Astrocyte of the hippocampus (primary cell): ENCODE measurements at places on chromosomes 6 and 20.

DNA sequence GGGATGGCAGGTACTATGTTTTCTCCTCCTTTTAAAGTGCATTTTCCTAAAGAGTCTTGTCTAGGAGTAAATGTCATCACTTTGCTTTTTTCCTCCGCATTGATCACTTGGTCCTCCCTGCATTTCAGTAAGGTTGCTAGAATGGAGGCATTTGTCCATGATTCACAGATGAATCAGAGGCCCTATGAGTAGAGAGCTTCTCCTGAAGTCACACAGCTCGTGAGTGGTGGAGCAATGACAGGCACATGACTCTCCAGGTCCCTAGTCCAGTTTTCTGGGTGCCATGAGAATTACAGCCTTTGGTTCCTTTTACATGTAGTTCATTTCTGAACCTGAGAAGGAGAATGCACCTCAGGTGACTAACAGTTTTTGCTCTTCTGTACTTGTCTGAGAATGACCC lies 50.5 kb downstream of the HLA-A start:
- DNase-seq: peak; percentile 16

DNA sequence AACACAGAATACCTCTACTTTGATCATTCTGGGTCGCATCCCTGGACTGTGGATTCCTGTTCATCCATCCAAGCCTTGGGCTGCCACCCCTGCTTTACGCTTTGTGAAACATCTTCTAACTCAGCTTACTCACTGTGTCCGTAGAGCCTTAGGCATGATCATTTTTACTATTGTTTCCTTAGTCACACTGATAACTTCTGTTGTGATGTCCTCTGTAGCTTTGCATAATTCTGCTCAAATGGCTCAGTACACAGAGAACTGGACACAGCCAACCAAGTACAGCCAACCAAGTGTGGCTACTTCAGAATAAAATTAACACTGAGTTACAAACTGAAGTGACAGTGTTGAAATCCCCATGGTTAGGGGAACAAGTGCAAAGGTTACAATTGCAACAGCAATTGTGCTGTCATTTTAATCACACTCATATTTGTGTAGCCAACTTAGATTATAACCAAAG lies 8.6 kb upstream of the FKBP1A start:
- no peak for DNase-seq

DNA sequence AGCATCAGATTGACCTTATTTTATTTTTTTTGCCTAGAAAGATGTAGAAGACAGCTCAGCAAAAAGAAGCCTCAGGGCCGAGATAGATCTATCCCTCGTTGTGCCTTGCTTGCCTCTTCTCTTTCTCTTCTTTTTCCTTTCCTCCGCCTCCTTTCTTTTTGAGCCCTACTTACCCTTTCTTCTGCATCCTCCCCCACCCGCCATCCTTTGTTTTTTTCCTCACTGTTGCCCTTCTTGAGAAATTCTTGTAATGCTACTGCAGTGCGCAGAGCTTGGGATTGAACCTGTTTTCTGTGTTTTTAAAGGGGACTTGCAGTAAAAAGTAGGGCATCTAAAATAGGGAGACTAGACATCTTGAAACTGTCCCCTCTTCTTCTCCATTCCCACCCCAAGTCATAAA lies 18.6 kb downstream of the RALY start:
- no peak for DNase-seq

DNA sequence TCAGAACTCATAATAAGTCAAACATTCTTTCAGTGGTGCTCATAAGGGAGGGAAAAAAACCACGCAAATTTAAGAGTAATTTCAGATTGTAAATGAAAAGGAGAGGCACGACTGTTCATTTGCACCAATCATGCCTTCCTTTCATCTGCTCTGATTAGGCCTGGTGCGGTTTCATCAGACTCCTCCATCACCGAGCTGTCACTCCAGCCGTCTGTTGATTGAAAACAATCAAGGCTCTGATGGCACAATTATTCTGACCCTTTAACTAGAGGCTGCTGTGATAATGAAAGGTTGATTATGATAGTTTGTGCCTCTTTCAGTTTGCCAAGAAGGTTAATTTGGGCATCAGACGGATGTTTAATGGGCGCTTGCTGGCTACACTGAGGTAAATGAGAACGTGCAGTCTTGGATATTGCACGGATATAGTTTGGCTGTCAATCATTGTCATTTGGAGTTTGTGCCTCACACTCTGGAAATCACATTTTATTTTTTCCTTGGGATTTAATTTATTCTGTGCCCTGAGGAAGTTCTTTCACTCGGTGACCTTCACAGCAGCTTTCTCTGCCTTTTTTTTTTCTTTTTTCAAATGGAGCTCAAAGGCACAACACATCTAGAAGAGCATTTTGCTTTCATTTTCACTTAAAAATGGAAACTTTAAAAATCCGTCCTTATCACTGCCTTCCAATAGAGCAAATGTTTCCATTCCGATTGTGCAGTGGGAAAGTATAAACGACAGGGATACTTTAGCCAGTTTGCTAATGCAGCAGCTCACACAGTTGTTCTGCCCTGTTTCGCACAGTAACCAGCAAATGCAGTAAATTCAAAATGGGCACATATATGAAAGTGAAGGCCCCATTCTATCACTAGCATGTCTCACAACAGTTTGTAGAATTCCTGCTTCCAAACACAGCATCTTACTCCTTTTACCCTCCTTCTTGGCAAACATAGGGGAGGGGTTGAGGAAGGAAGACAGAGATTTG lies 172.8 kb downstream of the KLHL32 start:
- DNase-seq: peak; percentile 12

GRCh38 chr6:140879946-140880345 lies 1252.8 kb upstream of the GJE1 start:
- no peak for DNase-seq

GRCh38 chr6:13327691-13328075 lies 654 bp downstream of the TBC1D7 start:
- no peak for DNase-seq

GRCh38 chr6:118677193-118677592 lies 25.8 kb upstream of the CEP85L start:
- no peak for DNase-seq

DNA sequence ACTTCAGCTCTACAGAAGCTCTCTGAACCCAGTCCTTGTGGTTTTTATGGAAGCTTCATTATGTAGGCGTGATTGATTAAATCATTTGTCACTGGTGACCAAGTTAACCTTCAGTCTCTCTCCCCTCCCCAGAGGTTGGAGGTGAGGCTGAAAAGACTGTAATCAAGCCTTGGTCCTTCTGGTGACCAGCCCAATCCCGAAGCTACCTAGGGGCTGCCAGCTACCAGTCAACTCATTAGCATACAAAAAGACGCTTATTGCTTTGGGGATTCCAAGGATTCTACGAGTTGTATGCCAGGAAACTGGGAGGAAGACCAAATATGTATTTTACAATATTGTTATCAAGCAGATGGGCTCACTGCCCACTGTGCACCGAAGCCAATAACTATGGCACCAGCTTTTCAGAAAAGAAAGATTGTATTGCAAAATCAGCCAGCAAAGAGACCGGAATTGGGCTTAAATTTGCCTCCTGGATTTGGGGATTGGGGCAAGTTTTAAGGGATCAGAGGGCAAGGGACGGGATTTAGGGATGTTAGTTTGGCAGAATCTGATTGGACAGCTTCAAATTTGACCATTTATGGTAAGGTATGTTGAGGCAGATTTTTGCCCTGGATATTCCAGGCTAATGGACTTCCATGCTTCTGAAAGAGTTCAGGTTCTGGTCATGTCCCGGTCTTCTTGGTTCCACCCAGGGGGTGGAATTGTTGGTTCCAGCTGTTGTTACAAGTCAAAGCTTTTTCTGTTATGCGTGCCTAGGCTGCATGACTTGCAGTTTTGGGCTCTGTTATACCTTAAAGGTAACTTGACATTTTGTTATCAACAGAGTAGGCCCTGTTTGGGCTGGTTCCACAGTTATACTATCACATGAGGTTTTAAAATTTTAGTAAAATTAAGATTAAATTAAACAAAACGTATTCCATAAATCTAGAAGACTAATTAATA lies 167.4 kb downstream of the COL9A1 start:
- DNase-seq: no peak

DNA sequence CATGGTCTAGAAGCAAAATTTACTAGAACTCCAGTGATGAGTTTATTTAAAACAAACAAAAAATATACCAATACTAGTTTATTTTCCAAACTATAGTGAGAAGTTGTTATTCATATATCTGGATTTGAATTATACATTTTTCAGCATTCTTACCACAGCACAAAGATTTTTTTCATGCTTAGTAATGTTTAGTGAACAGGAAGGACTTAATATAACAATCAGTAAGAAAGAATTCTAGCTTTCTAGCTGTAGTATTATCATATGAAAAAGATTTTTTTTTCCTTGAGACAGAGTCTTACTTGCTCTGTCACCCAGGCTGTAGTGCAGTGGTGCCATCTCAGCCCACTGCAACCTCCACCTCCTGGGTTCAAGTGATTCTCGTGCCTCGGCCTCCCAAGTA lies 13.8 kb downstream of the MARCKS start:
- DNase-seq: no peak

- DNase-seq: no peak
Observed at GRCh38 chr6:136720045-136720770, 72.1 kb downstream of the MAP3K5 start.

DNA sequence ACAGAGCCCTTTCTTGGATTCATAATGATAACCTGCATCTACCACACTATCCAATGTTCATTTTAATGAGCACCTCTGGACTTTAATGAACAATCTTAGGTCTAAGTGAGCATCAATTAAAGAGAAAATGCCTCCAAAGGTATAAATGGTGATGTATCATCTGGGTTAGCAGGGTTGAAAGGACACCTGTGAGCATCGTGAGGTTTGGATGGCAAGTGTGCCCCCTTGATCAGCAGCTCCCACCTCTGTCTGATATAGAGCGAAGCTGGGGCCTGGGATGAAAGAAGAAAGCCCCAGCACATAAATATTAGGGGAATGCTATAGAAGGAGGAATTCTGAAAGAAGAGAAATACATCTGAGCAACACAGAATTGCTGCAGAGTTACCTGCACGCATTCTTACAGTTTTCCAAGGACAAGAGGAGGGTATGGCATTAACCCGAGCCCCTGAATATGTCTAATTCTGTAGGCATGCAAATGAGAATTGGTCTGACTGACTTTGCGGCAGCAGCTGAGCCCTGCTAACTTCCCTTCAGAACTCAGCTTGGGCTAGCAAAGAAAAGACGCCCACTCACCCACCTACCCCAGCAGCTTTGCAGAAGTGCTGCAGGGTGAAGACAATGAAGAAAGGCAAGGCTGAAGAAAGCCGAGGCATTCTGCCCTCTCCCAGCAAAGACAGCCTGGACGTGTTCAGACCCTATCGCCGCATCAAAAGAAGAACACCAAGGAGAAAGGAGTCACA lies 136.2 kb downstream of the GMPR start:
- peak; percentile 13 for DNase-seq

GRCh38 chr6:130671119-130671518 lies 156.1 kb upstream of the SMLR1 start:
- no peak for DNase-seq

- DNase-seq: no peak
Observed at GRCh38 chr6:146891615-146892265, 293.0 kb downstream of the ADGB start.

DNA sequence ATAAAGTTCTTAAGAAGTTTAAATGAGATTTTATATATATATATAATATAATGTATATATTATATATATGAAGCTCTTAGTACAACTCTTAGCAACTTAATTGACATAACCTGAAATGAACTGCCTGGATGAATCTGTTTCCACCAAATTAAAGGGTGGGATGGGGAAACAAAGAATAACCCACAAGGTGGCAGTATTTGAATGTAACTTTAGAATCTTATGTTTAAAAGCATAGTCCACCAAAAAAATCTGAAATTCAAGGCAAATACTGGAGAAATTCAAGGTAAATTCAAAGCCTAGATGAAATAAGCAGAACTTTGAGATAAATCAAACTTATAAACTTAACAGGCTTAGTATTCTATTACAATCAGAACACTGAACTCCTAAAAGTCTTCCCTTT lies 4.4 kb upstream of the IBTK start:
- peak; percentile 61 for DNase-seq

DNA sequence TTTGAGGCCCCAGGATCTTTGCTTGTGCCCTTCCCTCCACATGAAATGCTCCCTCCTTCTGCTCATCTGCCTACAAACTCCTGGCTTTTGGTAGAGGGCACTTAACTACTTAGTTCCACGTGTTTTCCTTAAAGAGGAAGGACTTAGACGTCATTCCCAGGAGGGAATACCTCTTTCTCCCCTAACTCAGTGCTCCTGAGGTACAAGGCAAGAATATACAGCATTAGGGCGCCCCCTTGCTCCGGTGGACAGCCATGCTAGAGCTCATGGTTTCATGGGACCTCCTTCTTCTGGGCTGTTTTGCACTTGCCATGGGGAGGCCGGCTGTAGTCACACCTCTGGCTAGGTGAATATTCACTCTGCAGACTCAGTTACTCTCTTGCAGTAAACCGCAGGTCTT lies 93.8 kb upstream of the LY86 start:
- DNase-seq: peak; percentile 53

GRCh38 chr6:126618639-126619343 lies 278.9 kb downstream of the CENPW start:
- no peak for DNase-seq

DNA sequence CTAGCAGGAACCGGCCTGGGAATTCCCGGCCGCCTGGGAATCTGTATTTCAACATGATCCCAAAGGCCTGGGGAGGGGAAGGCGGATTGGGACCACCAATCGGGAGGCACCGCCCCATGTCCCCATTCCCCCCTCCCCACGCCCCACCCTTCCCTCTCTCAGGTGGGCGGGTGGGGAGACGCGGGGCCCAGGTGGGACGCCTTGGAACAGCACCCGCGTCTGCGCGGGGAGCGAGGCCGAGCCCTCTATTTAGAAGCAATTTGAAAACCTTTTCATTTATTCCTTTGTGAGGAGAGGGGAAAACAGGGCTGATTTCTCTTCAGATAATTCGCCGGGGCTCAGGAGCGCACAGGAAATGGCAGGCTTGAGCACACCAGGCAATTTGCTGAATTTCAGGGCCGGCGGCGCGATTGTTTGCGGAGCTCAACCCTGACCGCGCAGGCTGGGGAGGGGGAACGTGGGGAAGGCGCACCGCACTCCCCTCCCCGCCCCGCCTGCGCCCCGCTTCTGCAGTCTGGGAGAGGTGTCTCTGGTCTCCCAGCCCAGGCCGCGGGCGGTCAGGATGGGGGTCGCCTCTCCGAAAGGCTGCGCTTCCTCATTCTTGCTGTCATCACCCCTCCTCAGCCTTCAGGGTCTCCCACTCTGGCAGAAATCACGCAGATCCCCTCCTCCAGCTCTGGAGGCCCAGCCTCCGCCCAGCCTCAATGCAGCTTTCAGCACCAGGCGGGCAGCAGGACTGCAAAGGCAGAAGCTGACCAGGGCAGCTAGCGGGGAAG lies 170.0 kb downstream of the GRM4 start:
- no peak for DNase-seq
